ENCODE measurements at places on chromosomes 7 and 10. TPM values are rescaled to one million over a fixed set of nuclear protein-coding genes. Genes with fewer than 3 reads are reported as not detected.

The CYP17A1 gene
- total RNA-seq = not detected

The INA gene
- total RNA-seq = not detected

The FKBP9 gene
- 285 TPM for total RNA-seq

The MRC1 gene
- 40.4 TPM for total RNA-seq

The MPP7 gene
- total RNA-seq = 1.5 TPM

The KEL gene
- total RNA-seq = 0.63 TPM

The ADRB1 gene
- total RNA-seq = 0.87 TPM

The KLHDC10 gene
- total RNA-seq = 19.0 TPM

Measured in tibial nerve (tissue), 4 donors.